ENCODE measurements at places on chromosomes 5 and 9. TPM values are rescaled to one million over a fixed set of nuclear protein-coding genes. Genes with fewer than 3 reads are reported as not detected.

PCDHA6 gene
- not detected for total RNA-seq

PTCD2 gene
- total RNA-seq: 12.5 TPM

CERCAM gene
- 2.7 TPM for total RNA-seq

- no peak for DNase-seq
These were observed 47.1 kb downstream of the ISOC1 start for GRCh38 chr5:129141696-129142095.

DNA sequence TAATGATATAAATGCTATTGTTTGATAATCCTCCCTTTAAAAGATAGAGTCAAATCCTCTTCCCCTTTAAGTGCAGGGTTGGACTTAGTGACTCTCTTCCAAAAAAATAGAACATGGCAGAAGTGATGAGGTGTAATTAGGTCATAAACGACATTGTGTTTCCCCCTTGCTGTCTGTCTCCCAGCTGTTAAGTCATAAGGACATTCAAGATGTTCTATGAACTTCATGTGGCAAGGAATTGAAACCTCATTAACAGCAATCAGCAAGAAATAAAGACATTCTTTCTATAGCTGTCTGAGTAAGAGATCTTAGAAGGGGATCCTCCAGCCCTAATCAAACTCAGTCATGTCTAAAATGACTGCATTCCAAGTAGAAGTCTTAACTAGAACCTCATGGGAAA, 3.3 kb upstream of the SLC25A46 start:
- DNase-seq: no peak

GRCh38 chr5:114822863-114823262, 346.8 kb downstream of the TRIM36 start:
- DNase-seq: no peak

- DNase-seq: no peak
These were observed 168.0 kb upstream of the POU5F2 start for GRCh38 chr5:93909356-93909755.

- no peak for DNase-seq
These were observed 27.2 kb upstream of the MED10 start for GRCh38 chr5:6405591-6405990.

GRCh38 chr9:87950765-87951488, 23.4 kb downstream of the CDK20 start:
- DNase-seq: no peak

DNA sequence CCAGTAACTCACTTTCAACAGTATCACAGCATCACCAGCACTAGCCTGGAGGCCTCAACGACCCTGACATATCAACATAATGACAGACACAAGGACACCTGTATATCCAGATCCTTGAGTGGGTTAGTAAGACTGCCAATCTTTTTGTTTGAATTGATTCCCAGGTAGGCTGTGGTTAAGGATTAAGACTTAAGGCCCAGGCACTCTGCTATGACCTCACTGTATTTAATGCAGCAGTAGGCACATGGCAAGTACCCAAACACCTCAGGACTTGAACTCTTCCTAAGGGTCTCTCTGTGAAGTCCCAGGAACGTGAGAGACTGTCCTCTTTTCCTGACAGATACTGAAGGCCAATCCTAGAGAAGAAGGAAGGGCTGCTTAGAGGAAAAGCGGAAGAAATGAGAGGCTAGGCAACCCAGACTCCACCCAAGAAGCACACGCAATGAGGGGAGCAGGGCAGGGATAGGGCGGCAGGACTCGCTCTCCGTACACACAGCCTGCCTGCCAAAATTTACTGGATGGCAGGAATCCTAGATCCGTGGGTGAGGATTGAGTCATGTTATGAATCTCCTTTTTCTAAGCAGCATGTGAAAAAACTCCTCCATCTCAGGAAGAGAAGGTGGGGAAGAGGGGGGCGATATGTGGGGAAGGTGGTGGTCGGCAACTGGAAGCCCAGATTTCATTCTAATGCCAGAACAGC, 93.4 kb downstream of the SIL1 start:
- DNase-seq: peak; percentile 71

- DNase-seq: no peak
These were observed 229.5 kb upstream of the TYRP1 start for GRCh38 chr9:12463641-12464040.

- peak; percentile 16 for DNase-seq
These were observed 592.7 kb upstream of the BRINP1 start for GRCh38 chr9:119961774-119962424.

DNA sequence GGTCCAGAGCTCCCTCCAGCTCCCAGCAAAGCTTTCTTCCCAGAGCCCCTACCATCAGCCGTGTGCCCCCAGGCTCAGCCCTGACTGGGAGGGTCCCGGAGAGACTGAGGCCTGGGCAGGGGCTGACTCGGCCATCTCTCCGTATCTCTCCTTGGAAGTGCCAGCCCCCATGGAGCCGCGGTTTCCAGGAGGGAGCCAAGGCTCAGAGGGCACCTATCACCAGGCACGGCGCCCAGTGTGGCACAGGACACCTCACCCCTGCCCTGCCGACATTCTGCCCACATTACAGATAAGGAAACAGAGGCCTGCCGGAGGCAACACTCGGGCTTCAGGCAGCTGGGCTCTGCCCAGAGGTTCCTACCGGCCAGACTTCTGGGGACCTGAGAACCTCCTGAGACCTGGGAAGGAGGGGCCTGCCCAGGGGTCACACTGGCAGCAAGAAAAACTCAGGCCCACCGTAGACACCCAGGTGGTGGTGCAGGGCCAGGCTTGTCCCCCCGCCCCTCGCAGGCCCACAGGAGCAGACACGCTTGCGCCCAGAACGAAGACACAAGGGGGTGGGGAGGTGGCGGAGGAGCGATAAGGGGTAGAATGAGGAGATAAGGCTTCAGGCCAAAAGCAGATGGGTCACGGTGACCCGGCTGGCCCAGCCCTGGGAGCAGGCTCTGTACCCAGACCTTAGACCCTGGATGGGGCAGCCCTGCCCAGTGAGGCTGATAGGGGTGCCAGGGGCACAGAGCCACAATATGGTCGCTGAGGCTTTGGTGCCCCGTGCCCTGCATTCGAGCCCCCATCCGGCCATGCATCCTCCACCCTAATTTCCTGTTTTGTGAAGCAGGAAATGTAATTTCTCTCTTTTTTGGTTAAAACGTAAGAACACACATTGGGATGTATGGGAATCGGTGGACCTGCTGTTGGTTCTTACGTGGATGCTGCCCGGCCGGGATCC, 11.8 kb downstream of the NR5A1 start:
- DNase-seq: no peak

DNA sequence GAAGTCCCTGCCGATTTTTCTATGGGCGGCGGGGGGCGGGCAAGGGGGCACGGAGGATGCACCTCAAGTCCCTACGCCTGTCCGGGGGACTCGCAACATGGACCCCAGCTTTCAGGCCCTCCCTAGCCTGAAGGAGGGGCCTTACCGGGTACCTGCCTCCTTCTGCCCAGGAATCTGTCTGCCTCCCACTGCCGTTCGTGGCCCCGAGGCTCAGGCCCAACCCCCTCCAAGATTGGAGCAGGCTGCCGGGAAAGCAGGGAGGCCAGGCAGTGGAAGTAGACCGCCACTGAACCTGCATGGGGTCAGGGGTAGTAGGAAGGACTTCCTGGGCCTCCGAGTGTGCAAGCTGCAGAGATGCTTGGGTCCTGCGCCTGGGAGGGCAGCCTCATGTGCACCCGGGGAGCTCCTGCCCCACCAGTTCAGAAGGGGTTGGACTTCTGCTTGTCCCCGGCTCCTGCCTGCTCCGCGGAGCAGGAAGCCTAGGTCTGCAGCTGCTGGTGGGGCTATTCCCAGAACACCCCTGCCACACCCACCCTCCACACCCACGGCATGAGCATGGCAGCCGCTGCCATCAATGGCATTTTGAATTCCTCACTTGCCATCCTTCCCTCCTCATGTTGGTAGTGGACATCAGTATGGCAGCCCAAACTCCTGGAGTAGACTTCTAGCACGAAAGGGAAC, 1312.7 kb upstream of the ACO1 start:
- peak; percentile 29 for DNase-seq
